ENCODE measurements at places on chromosomes 2 and 18. TPM values are rescaled to one million over a fixed set of nuclear protein-coding genes. Genes with fewer than 3 reads are reported as not detected.

- peaks cover 24% of the 10 kb centered on the region for H3K4me1 ChIP-seq
- no peak for DNase-seq
- H3K4me3 ChIP-seq: no peak overlapping the region
- peak overlapping the region; percentile 59 for H3K27ac ChIP-seq
- no peaks in the 10 kb centered on the region for H3K36me3 ChIP-seq
These were observed 14.5 kb upstream of the MAT2A start for GRCh38 chr2:85524336-85524908.

- H3K27ac ChIP-seq: peak overlapping the region; percentile 13
- H3K4me3 ChIP-seq: no peak overlapping the region
- H3K27me3 ChIP-seq: no peaks in the 10 kb centered on the region
- H3K36me3 ChIP-seq: no peaks in the 10 kb centered on the region
These were observed 84.1 kb downstream of the LDLRAD4 start for GRCh38 chr18:13302457-13303225.

DNA sequence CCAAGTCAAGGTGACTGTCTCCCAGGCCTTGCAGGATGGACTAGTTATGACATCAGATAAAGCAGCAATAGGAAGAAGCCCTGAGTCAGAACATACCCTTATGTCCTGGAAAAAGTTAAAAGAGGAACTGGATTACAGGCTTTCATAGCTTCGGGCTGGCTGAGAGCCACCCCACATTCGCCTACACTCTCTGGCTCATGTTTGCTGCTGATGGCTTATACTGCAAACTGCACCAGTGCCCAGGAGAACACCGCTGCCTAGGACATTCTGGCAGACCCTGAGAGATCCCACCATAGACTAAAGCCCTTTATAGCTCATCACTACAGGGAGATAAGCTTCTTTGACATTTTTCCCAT is 20.3 kb downstream of the SLC8A1 start:
- H3K27me3 ChIP-seq: no peaks in the 10 kb centered on the region
- DNase-seq: peak; percentile 71
- H3K36me3 ChIP-seq: peaks cover 35% of the 10 kb centered on the region
- peak overlapping the region; percentile 6 for H3K27ac ChIP-seq
- H3K4me3 ChIP-seq: no peak overlapping the region

The GTF3C2 gene
- 41.7 TPM for polyA plus RNA-seq
